ENCODE measurements at places on chromosomes 6 and 20.

DNA sequence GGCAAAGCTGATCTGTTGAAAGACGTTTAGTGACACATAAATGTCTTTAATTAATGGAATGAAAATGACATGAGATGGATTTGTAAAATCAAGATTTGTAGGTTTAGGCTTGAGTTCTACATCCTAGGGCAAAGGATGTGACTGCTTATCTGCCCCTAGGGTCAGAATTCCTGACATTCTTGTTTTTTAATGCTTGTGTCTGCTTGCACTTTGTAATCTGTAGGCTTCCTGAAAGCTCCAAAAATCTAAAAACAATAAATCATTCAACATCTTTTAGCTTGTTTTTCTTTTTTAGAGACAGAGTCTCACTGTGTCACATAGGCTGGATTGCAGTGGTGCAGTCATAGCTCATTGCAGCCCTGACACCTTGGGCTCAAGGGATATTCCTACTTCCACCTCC is 107.9 kb upstream of the MLIP start:
- no peak for DNase-seq

DNA sequence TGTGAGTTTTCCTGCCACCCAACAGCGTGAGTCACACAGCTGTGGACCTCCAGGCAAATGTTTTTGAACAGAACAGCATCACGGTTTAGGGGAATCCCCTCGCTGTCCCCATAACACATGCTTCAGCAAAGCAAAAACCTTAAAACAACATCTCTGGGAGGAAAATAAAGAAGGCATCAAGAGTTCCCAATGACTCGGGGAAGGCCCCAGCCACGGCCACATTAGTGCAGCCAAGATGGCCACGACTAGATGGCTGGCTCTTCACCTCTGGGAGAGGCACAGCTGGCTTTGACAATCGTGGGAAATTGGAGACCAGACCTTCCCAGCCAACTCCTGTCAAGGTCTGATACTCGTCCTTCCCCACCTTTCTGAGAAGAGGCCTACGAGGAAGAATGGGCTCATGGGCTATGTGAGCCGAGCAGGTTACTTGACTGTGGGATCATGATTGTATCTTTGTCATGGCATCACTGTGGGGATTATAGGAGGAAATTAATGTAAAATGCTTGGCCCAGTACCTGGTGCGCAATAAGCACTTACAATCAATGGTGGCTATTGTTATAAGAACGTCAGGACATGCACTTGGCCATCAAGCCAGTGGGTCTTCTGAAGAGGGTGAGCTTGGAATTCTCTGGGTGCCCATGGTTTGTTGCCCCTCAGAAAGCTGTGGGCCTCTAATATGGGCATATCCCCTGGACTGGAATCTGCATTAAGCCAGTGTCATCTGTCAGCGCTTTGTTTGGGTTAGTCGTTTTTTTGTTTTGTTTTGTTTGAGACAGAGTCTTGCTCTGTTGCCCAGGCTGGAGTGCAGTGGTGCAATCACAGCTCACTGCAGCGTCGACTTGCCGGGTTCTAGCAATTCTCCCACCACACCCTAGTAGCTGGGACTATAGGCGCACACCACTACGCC is 43.6 kb downstream of the FGD2 start:
- DNase-seq, result peak; percentile 35

GRCh38 chr6:106918115-106918514 is 56.4 kb downstream of the CD24 start:
- DNase-seq, result no peak

DNA sequence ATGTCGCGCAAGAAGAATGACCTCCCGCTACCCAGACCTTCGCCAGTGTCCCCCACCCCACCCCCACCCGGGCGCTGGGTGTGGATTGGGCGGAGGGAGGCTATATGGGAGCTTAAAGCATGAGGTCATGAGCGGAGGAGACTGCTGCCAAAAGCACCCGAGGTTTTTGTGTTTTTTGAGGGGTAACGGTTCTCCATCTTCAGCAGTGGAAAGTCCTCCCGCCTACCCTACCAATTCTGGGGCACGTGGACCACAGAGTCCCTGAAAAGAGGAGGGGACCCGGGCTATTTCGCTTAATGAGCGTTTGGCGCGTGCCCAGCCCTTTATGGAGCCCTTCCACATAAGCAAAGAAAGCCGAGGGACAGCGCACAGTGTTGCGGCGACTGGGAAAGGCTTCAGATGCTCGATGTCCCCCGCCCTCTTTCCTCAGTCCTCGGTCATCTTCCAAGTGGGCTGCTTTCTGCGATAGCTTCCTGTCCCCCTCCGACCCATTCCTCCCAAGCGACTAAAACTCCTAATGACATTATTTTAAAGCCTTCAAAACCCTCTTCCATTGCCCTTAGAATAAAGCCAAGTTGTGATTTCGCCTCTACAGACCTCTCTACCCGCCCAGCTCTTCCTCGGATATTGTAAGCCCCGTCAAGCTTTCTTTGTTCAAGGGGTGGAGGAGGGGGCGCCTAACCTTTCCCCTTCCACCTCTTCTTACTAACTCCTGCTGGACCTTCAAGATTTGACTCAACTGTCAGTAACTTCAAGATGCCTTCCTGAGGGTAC is 2.1 kb upstream of the TRERF1 start:
- DNase-seq, result peak; percentile 74
